GM04504 (cell line): ENCODE measurements at places on chromosomes 5 and 9.

GRCh38 chr9:92324889-92325268 lies 271 bp downstream of the NOL8 start:
- DNase-seq, result no peak

DNA sequence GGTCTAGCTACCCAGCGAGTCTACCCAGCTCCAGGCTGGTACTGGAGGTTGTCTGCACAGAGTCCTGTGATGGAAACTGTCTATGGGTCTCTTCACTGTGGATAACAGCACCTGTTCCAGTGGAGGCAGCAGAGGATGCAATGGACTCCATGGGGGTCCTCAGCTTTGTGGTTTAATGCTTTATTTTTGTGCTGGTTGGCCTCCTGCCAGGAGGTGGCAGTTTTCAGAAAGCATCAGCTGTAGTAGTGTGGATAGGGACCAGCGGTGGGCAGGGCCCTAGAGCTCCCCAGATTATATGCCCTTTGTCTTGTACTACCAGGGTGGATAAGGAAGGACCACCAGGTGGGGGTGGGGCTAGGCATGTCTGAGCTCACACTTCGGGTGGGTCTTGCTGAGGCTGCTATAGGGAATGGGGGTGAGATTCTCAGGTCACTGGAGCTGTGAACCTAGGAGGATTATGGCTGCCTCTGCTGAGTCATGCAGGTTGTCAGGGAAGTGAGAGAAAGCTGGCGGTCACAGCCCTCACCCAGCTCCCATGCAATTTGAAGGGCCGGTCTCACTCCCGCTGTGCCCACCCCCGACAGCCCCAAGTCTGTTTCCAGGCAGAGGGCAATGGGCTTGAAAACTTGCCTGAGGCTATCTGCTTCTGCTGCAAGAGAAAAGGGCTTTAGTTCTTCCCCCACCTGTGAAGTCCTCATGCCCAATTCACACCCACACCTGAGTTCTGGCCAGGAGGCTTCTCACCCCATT lies 397.1 kb downstream of the TLE1 start:
- no peak for DNase-seq

GRCh38 chr9:13502484-13502883 lies 223.0 kb upstream of the MPDZ start:
- DNase-seq, result no peak

DNA sequence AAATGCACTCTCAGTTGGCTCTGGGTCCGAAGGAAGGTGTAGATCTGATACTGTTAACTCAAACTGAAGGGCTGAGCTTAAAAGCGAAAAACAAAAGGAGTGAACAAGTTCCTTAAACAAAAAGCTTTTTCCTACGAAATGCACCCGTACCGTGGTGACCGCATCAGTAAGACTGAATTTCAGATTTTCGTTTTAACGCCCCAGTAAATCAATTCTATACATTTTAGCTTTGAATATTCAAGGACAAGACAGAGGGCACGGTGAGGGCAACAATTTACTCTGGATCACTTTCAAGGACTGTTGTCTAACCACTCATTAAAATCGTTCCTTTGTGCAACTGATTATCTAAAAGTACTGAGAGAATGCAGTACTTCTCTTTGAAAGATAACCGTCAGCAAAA lies 1.9 kb downstream of the HOMER1 start:
- DNase-seq, result no peak

GRCh38 chr5:160511280-160511929 lies 89.8 kb downstream of the PTTG1 start:
- DNase-seq, result no peak

DNA sequence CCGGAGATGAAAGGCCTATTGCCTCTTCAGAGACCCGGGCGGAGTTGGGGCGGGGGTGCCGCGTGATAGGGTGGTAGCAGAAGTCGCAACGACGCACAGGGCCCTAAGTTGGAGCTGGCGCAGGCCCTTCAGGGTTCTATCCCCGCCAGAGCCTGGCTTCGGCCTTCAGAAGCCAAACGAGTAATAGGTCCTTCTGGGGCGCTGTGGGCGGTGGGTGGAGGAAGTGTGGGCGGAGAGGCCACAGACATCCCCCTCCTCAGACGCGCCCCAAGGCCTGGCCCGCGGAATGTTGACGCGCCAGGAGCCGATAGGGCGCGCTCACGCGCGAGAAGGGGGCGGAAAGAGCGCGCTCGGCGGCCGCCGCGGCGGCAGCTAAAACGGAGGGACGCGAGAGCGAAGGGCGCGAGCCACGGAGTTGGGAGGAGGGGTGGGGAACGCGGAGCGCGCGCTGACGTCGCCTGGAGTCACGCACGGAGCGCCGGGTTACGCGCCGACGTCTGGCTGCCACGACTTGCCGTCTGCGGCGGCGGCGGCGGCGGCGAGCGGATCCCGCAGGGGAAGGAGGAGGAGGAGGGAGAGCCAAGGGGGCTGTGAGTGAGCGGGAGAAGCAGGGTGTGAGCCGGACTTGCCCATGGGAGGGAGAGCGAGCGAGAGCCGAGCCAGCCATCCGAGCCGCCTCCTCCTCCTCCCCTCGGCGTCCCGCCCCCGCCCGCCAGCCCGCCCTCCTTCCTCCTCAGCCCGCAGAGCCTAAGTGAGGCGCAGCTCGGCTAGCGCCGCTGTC lies 6.4 kb upstream of the PURA start:
- DNase-seq, result peak; percentile 83

DNA sequence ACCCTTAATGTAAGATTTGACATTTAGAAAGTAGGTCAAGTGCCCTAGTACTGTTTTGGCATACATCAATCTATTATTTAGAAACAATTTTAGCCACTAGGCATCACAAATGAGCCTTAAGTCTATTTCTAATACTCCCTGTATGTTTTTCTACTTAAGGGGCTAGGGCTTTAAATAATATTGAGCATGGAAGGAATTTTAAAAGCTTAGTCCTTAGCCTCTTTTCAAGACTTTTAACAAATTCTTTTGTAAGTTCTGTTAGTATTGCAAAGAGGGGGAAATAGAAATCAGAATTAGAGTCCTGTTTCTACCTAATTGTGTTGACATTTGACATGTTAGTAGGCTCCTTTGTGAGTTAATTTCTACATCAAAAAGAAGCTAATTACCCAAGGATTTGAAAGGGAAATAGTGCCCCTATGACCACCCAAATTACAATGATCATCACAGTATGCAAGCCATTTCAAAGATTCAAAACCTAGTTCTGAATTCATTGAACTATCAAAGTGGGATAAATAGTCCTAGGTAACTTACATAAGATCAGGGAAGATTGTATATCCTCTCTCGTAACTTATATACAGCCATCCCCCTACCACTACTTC lies 647.8 kb upstream of the ACO1 start:
- no peak for DNase-seq
